ENCODE measurements at places on chromosomes 5 and 9.

DNA sequence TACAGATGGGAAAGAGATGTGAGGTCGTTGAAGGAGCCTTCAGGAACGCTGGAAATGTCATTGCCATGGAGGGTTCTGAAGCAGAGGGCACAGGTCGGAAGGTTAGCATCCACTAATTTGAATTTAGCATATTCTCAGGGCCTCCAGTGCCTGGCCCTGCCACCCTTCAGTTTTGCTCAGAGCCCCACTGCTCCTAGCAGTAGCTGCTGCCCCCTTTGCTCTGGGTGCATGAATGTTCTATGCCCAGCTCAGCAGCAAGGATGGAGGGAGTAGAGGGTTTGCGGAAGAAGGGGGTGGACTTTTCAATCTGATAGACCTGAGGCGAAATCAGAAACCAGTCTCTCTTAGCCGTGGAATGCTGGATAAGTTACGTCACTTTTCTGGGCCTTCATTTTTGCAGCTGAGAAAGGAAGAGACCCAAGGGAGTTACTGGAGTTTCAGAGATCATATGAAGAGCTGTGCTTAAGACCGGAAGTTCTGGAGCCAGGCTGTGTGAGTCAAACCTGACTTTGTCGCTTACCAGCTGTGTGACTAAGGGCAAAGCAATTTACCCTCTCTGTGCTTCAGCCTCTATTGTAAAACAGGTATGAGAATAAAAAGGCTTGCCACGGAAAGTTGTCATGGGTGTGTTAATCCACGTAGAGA lies 133.2 kb upstream of the PANK3 start:
- DNase-seq = no peak

- no peak for DNase-seq
Measured at GRCh38 chr5:172144931-172145869, 42.8 kb downstream of the STK10 start.

DNA sequence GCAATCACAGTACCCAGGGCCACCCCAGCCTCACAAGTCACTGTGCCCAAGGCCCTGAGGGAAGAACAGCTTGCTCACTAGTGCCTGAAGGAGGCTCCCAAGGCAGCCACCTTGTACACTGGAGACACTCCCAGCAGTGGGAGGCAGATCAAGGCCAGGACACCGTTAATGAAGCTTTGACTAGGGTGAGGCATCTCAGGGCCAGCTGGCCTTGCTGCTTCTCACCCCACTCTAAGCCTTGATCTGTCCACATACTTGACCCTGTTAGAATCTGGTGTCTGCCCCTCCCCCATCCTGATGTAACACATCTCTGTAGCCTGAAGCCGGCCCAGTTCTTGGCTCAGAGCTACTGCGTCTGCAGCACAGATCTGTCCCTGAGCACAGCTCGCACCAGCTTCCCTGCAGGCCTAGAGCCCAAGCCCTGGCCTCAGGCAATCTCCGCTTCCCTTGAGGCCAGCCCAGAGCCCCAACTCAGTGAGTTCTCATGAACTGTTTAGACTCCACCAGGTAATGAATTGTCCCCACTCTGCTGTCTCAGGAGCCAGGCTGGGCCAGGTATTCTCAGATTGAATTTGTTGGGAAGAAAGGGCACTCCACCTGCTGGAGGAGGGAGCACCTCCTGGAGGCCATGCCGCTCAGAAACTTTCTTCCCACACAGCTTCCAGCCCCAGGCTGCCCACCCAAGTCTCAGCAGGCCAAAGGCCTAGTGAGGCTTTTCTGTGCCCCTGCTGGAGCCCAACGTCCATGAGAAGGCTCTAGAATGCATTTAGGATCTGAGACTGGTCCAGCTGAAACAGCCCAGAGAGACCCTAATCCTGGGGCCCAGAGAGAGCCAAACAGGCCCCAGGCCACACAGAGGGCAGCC lies 13.4 kb upstream of the JADE2 start:
- no peak for DNase-seq

- no peak for DNase-seq
Measured at GRCh38 chr9:83639266-83639665, 16.3 kb downstream of the IDNK start.

GRCh38 chr9:12681620-12682019 lies 11.6 kb upstream of the TYRP1 start:
- DNase-seq = no peak

DNA sequence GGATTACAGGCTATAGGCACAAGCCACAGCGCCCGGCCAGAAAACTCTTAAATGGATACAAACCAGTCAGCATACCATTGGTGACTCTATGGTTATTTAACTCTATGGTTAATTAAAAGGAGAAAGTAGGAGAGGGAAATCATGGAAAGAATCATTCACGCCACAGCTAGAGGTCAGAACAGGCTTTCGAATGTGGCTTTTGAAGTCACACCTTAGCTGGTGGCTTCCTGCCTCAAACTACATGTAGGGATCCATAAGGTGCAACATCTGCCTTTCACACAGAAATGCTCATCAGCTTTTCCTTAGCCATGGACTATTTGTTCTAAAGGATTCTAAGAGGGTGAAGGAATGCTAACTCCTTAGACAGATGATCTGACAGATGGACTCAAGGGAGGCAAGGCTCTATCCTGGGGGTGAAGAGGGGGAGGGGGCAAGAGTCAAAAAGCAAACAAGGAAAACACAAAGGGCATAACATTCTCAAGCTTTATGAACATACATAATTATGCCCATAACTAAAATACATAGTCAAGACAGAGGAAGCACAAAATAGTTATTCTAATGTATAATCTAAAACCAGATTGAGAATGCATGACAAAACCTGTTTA lies 130.9 kb downstream of the EFNA5 start:
- DNase-seq = no peak

- DNase-seq = no peak
Measured at GRCh38 chr5:90545511-90545910, 13.1 kb upstream of the ADGRV1 start.

- no peak for DNase-seq
Measured at GRCh38 chr5:57896576-57896975, 414.0 kb upstream of the ACTBL2 start.

DNA sequence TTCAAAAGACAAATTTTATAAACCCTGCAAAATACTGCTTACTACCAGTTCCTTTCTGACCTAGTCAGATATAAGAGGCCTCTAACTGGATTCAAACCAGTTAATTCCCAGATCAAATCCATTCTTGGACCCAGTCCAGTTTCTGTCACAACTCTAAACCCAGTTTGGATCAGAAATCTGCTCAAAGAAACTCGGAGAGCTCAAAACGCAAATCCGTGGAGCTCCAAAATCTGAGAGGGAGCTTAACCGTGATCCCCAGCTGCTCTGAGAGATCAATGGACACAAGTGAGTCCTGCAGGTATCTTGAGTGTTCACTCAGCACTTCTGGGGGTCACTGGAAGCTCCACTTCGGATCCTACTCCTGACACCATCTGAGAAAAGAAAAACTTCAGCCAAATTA lies 348.1 kb upstream of the PTGER4 start:
- DNase-seq = no peak

- DNase-seq = no peak
Measured at GRCh38 chr9:133727876-133728441, 10.2 kb downstream of the SARDH start.

- DNase-seq = no peak
Measured at GRCh38 chr5:158483281-158483860, 616.3 kb downstream of the EBF1 start.

DNA sequence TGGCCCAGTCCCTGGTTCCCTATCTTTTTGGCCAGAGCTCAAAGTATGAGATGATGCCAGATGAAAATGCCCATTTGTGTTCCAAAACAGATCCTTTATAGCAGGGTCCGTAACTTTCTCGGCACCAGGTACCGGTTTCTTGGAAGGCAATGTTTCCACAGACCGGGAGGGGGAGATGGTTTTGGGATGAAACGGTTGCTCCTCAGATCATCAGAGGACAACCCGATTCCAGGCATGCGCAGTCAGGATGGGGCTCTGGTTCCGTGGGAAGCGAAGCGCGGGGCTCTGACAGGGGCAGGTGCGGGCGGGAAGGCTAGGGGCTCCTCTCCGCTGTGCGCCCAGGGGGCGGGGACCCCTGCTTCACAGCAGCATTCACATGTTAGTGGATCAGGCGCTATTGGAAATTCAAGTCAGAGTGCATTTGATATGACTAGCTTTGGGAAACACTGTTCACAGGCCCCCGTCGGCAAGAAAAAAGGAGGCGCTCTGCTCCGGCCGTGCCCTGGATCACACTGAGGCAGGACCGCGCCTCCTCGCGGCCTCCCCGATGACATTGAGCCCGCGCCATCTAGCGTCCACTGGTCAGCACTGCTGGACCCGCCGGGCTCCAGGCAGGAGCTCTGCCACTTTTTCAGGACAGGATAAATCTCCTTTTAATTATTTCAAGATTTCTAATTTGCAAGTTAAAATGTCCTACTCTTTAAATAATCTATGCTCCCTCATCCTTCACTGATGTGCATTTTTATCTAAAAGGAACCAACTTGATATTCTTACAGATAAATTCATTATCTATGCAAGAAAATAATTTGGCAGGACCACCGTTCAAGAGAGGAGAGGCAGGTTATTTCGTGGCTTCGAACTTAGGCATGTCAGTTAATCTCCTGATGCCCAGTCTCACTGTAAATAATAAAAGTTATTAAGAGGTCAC lies 190.0 kb downstream of the FANCC start:
- DNase-seq = peak; percentile 56

DNA sequence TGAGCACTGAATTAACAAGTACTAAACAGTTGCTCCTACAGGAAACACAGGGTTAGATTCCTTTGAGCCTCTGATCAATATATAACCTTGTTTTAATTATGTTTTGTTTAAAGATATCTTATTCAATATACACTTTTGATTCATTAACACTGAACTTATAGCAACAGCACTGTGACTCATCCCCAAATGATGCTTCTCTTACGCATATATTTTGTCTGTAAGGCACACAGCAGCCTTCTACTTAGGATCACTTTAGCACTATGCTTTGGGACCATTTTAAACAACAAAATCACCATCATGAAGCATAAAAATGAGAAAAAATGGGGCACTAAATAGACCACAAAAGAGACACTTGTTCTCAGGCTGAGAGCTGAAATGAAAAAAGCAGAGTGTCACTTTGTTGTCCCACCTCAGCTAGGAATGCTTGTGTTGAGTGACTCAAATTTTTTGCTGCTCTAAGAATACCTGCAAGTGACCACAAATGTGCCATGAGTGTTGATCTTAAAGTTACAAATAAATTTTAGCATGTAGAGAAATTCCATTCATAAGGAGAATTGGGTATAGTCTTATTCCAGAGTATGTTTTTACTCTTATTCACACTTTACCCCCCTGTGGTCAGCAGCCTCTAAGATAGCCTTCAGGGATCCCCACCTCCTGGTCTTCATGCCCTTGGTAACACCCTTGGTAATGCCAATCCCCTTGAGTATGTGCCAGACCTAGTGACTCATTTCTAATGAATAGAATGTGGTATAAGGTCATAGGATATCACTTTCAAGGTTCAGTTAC lies 252.7 kb upstream of the IL12B start:
- DNase-seq = no peak
